Left cardiac atrium (tissue), 4 donors: ENCODE measurements at places on chromosomes 5 and 9. TPM values are rescaled to one million over a fixed set of nuclear protein-coding genes. Genes with fewer than 3 reads are reported as not detected.

The SPINK6 gene
- total RNA-seq: not detected

GRCh38 chr5:137221943-137222342, 277.2 kb downstream of the SPOCK1 start:
- no peak for DNase-seq

DNA sequence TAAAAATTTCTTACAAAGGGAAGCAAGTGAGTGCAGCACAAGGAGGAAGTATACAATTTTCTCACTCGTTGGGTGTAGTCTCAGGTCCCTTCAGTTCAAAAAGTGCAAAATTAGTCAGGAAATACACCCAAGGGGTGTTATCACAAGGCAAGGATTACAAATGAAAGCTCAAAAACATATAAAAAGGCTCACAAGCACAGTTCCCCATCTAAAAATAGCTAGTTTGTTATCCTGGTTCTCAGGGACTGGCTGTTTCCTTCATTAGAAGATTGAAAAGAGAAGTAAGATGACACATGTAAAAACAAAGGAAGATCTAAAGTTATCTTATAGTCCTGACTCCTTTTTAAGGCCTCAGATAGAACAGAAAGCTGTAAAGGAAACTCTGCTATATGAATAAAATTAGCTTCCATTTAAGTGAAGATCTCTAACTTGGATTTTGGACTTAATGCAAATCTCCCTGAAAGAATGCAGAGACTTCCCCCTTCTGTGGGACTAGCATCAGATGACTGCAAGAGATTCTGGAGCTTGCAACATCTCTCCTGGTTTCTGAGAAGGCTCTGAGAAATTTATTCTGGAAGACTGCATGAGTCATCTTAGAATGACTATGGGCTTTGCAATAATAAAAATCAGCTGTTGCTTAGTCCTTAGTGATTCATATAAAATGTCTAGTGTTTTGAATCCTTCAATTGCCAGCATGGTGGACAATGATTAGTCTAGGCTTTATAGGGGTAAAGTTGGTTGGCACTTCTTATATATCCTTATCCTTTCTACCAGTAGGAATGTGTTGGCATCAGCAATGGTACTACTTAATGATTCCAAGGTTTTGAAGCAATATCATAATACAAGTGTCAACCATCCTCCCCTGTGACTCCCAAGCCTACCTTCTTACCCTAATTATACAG, 25.4 kb downstream of the DAB2 start:
- no peak for DNase-seq

- DNase-seq: no peak
Measured at GRCh38 chr5:133425222-133425621, 187.1 kb downstream of the FSTL4 start.

DNA sequence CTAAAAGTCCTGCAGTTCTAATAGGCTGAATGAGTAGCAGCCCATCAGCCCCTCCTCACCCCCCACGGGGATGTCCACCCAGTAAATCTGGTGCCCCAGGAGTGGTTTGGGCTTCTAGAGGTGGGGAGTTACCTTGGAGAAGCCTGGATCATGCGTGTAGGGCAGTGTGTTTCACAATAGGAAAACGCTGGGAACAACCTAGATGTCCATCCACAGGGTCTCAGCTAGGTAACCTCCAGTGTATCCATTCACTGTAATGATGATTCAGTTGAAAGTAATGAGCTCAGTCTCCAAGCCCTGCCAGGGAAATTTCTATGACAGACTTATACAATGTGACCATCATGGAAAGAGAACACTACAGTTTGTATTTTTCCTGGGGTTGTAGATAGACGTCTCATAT, 51.8 kb downstream of the NDST1 start:
- no peak for DNase-seq

DNA sequence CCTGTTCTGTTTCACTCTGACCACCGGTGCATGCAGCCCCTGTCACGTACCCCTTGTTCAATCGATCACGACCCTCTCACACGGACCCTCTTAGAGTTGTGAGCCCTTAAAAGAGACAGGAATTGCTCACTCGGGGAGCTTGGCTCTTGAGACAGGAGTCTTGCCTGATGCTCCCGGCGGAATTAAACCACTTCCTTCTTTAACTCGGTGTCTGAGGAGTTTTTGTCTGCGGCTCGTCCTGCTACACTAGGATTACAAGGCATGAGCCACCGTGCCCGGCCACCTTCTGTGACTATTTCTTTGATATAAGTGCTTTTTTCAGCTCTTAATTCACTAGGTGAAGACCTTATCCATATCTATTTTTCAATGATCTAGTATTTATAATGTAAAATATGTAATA, 167.5 kb downstream of the TTC39B start:
- DNase-seq: no peak

GRCh38 chr9:118059484-118060278, 355.5 kb downstream of the TLR4 start:
- DNase-seq: peak; percentile 26

GRCh38 chr9:75064307-75065025, 23.5 kb downstream of the NMRK1 start:
- DNase-seq: no peak

- DNase-seq: peak; percentile 62
Measured at GRCh38 chr5:61275841-61276240, 56.2 kb upstream of the ZSWIM6 start.

DNA sequence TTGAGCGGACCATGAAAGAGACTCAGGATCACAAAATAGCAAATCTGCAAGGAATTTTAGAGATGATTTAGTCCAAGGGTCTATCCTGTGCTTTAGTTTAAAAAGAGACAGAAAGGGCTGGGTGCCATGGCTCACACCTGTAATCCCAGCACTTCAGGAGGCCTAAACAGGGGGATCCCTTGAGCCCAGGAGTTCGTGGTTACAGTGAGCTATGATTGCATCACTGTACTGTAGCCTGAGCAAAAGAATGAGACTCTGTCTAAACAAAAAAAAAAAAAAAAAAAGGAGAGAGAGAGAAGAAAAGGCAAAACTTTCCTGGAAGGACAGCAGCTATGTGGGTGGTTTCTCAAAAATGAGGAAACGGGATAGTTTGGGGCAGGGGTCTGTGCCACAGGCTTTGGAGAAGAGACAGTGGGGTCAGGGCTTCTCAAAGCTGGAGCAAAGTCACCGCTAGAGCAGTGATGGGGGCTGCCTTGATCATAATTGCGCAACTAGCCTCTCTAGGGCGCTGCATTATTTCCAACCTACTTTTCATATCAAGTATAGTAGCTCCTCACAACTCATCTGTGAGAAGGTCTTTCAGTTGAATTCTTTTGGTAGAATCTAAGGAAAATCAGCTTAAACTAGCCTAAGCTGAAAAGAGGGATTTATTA, 8.5 kb upstream of the ANKH start:
- DNase-seq: no peak

GRCh38 chr9:107755246-107755645, 265.7 kb upstream of the KLF4 start:
- no peak for DNase-seq

The SCAI gene
- total RNA-seq: 5.6 TPM

- DNase-seq: no peak
Measured at GRCh38 chr5:35856765-35857351, at the start of gene IL7R. TSS of gene IL7R (plus strand) at chr5:35856891. CDS start at chr5:35856978, 87 bp downstream.

- DNase-seq: no peak
Measured at GRCh38 chr9:69760278-69760610, 433 bp upstream of the PTAR1 start.

GRCh38 chr9:130303613-130304055, 38.1 kb downstream of the HMCN2 start:
- DNase-seq: no peak

DNA sequence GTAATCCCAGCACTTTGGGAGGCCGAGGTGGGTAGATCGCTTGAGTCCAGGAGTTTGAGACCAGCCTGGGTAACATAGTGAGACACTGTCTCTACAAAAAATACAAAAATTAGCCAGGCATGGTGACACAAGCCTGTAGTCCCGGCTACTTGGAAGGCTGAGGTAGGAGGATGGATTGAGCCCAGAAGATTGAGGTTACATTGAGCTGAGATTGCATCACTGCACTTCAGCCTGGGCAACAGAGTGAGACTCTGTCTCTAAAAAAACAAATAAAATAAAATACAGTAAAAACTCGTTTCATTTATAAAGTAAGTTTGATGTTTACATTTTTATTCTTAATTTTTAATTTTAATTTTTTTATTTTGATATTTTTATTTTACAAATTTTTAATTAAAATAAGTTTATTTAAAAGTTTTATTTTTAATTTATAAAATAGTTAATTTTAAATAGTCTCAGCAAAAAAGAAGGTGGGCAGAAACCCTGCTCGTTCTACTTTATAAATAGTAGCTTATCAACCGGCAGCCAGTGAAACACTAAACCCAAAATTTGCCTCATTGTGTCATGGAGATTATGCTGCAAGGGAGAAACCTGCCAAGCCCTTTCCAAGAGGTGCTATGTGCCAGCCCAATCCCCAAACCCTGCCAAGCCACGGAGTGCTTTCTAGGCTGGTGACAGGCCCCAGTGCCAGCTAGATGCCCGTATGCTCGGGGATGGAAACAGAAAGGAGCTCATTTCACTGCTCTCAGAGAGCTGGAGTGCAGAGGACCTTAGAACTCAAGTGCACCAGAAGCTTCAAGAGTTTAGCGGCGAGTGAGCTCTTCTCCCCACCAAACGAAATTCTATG, 38.9 kb downstream of the SERINC5 start:
- DNase-seq: peak; percentile 76

- DNase-seq: no peak
Measured at GRCh38 chr9:125444166-125444565, 182.5 kb downstream of the GAPVD1 start.

The TBCA gene
- 123 TPM for total RNA-seq

The DIRAS2 gene
- total RNA-seq: not detected

- DNase-seq: no peak
Measured at GRCh38 chr9:89880161-89880560, 275.3 kb downstream of the GADD45G start.

DNA sequence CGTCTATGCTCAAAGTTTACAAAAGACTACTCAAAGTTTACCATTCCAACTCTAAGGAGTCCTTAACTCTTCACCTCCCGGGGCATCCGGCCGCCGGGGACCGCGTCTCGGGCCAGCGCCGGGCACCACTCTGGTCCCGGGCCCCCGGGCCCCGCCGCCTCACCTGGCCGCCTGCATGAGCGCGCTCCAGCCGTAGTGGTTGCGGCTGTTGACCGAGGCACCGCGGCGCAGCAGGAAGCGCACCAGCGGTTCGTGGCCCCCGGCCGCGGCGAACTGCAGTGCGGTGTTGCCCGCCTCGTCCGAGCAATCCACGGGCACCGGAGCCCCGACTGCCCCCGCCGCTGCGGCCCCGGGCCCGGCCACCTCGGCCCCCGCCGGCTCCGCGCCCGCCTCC, 388 bp downstream of the ANKS6 start:
- no peak for DNase-seq

DNA sequence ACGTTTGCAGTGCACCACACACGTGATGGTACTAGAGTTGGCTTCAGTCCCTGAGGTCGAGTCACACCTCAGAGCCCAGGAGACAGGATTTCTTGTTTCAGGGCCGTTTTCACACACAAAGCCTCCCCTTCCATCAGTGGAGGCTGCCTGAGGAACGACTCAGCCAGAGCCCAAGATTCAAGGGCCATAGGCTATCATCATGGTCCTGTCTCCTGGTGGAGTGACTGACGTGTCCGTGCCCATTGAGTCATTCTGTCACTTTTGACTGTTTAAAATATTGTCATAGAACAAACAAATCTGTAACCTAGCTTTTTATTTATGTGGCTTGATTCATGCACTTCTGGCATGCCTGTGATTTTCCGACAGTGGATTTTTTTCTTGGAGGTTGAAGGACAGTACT, 28.3 kb downstream of the CAMK2A start:
- no peak for DNase-seq

GRCh38 chr5:159601216-159601615, 270.9 kb upstream of the IL12B start:
- DNase-seq: no peak

GRCh38 chr9:91073049-91073810, 271.6 kb downstream of the SYK start:
- no peak for DNase-seq

- no peak for DNase-seq
Measured at GRCh38 chr9:114021578-114021977, 56.5 kb downstream of the AMBP start.

GRCh38 chr9:97501177-97501971, at the start of gene TMOD1:
TSS of gene TMOD1 (plus strand) at chr9:97501666. CDS start at chr9:97524189, 22,523 bp downstream.
- peak; percentile 83 for DNase-seq

The GPR151 gene
- total RNA-seq: not detected

The SYNPO gene
- total RNA-seq: 769 TPM

DNA sequence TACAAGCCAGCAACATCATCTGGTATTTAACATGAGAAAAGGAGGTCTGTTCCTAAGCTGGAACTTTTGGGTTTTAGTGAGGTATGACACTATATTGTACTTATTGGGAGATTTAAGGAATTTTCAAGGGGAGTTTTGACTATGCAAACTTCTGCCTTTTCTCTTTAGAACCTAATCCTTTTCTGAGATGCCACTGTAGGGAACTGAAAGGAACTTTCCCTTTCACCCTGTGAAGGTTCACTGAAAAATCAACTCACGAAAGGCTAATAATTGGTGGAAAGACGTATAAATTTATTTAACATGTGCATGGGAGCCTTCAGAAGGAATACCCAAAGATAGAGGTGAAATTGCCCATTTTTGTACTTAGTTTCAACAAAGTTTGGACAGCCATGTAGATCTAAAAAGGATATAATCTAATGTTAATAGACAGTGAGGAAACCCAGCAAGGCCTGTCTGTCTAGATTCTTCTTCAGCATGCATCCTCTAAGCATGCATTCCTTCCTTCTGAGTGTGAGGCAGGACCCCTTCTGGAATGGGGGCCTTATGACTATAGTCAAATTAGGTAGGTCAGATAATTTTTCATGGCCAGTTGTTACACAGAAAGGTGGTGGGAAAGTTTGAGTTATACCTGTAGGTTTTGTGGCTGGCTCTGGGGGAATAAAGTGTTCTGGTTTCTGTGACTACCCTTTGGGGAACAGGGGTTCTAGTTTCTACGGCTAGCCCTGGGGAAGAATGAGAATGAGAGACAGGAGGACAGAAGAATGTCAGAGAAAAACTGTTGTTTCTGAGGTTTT, 200.3 kb downstream of the C9orf152 start:
- no peak for DNase-seq

GRCh38 chr9:72012646-72013045, 47.8 kb downstream of the C9orf57 start:
- no peak for DNase-seq
